ENCODE measurements at places on chromosomes 13 and 19.

DNA sequence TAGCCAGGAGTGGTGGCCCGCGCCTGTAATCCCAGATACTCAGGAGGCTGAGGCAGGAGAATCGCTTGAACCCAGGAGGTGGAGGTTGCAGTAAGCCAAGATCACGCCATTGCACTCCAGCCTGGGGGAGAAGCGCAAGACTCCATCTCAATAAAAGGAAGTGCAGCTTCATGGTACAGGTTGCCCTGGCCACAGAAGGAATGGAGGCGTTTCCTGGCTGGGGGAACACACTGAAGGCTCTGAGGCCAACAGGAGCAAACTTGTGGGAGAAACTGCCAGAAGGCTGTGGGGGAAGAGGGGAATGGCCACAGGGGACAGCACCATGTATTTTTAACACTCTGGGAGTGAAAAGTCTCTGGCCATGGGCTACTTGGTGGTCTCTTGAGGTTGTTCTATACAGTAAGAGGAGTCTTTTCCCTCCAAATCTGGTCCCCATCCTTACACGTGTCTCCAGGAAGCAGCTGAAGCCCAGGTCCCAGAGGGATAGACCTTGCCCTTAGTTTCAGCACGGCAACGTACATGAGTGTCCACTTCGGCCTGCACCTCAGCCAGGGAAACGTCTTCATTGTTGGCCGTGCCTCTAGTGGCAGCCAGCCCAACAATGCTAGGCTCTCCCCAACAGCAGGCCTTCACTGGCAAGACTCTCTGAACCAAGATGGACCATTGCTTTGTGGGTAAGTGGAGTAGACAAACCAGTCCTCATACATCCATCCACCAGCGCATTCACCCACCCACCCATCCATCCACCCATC lies 7.4 kb downstream of the MICOS13 start:
- DNase-seq: no peak

- no peak for DNase-seq
These were observed 7.5 kb upstream of the CTXN1 start for GRCh38 chr19:7933411-7933810.

GRCh38 chr13:78152415-78152814 lies 233.8 kb upstream of the EDNRB start:
- no peak for DNase-seq

DNA sequence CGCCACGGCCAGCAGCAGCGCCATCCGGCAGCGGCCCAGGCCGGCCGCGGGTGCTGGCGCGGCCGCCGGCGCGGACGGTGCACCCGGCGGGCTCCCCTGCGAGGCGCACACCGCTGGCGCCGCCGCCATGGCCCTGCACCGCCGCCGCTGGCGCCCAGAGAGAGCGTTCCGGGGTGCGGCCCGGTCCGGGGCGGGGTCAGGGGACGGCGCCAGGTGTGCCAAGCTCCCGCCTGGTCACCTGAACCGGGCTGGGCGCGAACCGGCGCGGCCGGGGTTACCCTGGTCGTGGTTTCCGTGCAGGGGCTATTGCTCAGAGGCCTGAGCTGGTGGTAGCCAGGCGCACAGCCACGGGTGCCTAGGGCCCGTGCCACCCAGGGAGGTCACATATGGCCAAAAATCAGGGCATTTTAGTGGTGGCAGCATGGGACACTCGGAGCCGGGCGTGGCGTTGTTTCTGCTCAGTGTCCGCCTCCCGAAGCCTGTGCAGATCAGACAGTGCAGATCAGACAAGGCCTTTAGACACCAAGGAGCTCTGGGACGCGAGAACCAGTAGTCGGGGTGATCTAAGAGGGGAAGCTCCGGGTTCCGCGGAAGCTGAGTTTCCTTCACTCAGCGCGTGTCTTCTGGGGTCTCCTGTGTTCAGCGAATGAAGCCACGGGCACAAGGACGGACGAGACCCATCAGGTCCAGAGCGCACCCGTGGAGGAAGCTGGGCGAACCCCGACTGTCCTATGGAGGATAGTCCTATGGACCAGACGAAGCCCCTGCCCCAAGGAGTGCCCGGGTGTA lies at the start of gene TMEM238:
TMEM238 (minus strand) TSS at position 162 of the 789 bp plus-strand sequence; CDS start at position 129, 33 bp downstream.
- no peak for DNase-seq

GRCh38 chr13:43543331-43543730 lies 243.4 kb downstream of the ENOX1 start:
- DNase-seq: no peak

- no peak for DNase-seq
These were observed 539.7 kb downstream of the RFC3 start for GRCh38 chr13:34357435-34358232.
